ENCODE measurements at places on chromosomes 2 and 18.

GRCh38 chr2:94996305-94997100 lies 29.0 kb upstream of the MAL start:
- no peak for DNase-seq

DNA sequence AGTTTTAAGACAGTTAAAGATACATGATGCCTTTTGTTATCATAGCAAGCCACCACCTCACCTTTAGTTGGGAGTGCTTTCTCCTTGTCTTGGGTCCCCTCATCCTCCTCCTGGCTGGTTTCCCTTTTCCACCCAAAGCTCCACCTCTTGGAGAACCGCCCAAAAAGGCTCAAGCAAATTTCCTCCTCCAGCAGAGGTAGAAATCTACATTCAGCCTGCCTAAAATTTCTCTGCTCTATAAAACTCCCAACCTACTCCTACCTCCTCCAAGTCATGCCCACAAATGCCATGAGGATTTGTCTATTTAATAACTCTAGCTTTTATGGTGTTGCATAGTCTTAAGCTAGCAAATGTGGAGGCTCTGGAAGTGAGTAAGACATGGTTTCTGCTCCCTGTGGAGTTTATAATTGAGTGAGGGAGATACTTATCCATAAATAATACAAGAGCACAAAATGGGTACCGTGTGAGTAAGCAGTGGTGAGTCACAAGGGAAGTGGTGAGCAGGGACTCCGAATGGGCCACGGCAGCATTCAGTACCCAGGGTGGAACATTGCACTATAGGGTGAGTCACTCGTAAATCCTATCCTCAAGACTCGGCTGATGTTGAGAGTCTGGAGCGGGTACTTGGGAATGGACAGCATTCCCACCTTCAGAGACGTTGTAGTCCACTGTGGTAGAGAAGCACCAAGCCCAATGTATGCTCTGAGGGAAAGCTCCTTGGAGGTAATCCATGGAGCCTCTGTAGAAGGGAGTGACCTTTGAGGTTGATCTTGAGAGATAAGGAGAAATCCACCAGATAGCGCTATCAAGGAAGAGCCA lies 146.3 kb downstream of the RTN4 start:
- DNase-seq, result no peak

- DNase-seq, result no peak
Measured at GRCh38 chr2:168208652-168209051, 38.7 kb downstream of the STK39 start.

DNA sequence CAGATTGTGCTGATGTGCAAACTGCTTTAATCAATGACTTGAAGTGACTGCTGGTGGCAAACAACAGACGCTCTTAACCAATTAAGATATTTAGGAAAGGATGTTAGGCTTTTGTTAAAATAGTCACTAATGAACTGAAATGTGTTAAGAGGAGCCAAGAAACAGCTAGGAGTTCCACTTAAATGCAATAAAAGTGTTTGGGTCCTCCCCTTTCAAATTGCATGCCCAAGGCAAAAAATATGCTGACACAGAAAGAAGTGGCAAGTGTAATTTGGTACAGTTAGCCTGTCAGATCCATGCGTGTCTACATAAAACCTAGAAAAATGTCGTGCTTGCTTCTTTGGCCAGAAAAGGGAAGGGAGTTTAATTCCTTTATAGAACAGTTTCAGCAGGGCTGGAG lies 61.9 kb downstream of the XRCC5 start:
- DNase-seq, result no peak

- no peak for DNase-seq
Measured at GRCh38 chr2:120480346-120480902, 134.5 kb downstream of the INHBB start.

DNA sequence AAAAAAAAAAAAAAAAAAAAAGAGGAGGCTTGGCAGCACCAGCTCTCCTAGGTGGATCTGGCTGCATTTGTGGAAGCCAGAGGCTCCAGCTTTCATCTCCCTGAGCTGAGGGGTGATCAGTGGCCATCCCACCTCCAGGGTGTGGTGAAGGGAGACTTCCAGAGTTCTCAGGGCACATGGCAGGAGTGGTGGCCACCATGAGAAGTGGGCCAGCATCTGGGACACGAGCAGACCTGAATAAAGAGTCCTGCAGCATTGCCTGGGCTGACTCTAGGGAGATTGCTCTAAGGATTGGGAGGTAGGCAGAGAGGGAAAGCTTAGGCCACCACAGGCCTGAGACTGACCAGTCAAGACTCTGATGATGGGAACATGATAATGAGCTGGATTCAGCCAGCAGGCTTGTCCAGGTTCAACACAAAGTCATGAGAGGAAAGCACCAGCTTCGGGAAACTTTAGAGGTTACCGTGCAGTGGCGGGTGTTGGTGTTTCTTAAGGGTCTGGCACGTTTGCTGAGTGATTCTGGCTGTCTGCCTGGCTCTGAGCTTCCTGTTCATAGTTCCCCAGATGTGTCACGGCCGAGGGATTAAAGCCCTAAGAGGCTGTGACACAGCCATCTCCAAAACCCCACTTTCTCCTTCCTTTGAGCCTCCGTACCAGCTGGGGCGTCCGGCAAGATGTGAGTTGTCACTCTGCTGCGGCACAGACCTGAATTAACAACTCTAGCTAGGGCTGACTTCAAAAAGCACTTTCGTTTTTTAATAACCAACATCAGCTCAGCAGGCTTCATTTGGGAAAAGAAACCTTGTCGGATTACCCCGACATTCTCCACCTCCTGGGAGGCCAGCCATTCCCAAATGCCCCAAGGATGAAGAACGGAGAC lies 38.3 kb upstream of the IL1R1 start:
- no peak for DNase-seq

DNA sequence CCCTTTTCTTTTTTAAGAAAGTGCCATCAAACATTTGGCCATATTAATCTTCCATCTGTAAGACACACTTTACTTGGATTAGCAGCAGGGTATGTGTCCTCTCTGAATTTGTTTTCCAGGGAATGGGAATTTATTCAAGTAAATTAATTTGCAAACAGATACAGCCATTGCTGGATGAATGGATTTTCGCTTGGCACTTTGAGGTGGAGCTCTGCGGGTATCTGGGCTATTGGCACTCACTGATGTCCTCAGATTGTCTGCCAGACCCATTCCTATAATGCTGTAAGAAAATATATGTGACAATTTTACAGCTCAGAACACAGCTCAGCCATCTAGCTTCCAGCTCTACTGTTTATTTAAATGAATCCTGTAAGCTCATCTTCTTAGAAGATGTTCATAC lies 201.2 kb upstream of the CDH20 start:
- no peak for DNase-seq
